ENCODE measurements at places on chromosomes 12 and 14. TPM values are rescaled to one million over a fixed set of nuclear protein-coding genes. Genes with fewer than 3 reads are reported as not detected.

DNA sequence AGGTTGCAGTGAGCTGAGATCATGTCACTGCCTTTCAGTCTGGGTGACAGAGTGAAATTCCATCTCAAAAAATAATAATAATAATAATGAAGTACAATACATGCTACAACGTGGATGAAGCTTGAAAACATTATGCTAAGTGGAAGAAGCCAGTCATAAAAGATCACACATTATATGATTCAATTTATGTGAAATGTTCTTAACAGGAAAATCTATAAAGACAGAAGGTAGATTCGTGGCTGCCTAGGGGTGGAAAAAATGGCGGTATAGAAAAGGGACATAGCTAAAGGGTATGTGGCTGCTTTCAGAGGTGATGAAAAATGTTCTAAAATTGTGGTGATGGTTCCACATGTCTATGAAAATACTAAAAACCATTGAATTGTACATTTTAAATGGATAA lies 41.0 kb upstream of the AMIGO2 start:
- peaks cover 27% of the 10 kb centered on the region for H3K36me3 ChIP-seq
- H3K27ac ChIP-seq, result peak overlapping the region; percentile 86
- peaks cover 30% of the 10 kb centered on the region for H3K4me1 ChIP-seq
- H3K4me3 ChIP-seq, result peak overlapping the region; percentile 38
- peak; percentile 54 for DNase-seq
- H3K27me3 ChIP-seq, result no peaks in the 10 kb centered on the region

FAR2 gene
- total RNA-seq, result 7.8 TPM

CCDC38 gene
- total RNA-seq, result 0.21 TPM

DNA sequence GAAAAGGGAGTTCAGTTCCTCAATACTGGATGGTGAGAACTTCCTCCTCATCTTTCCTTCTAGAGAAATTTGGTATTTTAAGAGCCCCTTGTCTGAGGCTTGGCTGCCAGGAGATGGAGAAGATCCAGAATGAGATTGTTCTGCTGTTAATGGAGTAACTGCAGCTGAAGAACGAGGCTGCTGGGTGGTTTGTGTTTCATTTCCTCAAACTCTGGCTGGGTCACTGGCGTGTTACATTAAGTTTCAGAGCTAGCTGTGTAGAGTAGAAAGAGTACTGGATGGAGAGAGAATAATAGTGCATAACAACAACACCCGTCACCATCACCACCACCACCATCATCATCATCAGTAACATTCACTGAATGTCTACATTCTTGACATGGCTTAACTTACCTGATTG lies 325.0 kb upstream of the TBX3 start:
- no peak overlapping the region for H3K27ac ChIP-seq
- no peak overlapping the region for H3K4me3 ChIP-seq
- H3K4me1 ChIP-seq, result no peaks in the 10 kb centered on the region
- no peak for DNase-seq

DNA sequence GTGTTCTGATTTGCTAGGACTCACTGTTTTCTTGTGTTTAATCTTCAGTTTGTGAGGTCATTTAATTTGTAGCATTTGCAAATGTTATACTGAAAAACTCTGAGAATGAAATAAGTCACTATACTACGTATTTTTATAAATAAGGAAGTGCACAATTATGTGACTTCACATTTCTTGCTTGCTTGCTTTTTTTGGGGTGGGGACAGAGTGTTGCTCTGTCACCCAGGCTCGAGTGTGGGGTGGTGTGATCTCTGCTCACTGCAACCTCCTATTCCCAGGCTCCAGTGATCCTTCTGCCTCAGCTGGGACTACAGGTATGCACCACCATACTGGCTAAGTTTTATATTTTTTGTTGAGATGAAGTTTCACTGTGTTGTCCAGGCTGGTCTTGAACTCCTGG lies 32.7 kb downstream of the RBM25 start:
- H3K27me3 ChIP-seq, result no peaks in the 10 kb centered on the region
- H3K36me3 ChIP-seq, result peaks cover 46% of the 10 kb centered on the region
- DNase-seq, result no peak
- H3K4me1 ChIP-seq, result peaks cover 4% of the 10 kb centered on the region

CLEC4D gene
- total RNA-seq, result not detected

DNA sequence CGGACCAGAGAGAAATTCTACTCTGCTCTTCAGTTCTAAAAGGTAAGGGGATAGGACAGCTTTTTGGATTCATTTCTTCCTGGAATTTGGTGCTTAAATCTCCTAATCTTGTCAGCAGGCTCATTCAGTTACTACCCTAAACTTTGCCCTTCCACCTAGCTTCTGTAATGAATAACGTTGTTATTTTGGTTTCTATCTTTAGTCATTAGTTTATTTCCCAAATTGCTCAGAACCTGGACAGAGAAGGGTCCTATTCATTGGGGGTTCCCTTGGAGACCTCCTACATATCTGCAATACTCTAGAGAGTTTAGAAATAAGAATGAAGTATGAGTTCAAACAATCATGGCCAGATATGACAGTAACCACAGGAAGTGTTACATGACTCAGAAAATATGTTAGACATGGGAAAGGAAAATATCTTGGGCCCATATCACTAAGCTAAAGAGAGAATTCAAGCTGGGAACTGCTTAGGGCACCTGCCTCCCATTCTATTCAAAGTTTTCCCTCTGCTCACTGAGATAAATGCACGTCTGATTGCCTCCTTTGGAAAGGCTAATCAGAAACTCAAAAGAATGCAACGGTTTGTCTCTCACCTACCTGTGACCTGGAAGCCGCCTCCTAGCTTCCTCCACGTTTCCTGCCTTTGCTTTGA lies 87.9 kb downstream of the GAS2L3 start:
- no peaks in the 10 kb centered on the region for H3K36me3 ChIP-seq
- H3K4me3 ChIP-seq, result no peak overlapping the region
- DNase-seq, result no peak
- no peak overlapping the region for H3K27ac ChIP-seq
- H3K27me3 ChIP-seq, result peaks cover 6% of the 10 kb centered on the region

DNA sequence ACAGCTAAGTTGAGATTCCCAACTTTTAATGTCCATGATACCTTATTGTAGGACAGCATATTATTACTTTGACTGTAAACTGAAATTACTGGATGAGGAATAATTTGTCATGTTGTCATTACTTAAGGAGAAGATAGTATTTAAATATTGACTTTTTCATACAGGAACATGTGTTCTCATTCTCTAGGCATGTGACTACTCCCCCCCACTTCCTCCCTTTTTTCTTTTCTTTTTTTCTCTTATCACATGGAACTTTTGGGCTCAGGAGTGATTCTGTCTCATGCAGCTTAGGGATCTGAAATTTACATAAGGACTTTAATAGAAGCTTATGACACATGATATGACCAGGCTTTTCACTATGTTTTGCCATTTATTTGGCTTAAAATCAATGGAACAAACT lies 127.7 kb upstream of the SLCO1C1 start:
- H3K27ac ChIP-seq, result no peak overlapping the region
- no peaks in the 10 kb centered on the region for H3K27me3 ChIP-seq
- H3K4me1 ChIP-seq, result no peaks in the 10 kb centered on the region
- H3K4me3 ChIP-seq, result no peak overlapping the region

DNA sequence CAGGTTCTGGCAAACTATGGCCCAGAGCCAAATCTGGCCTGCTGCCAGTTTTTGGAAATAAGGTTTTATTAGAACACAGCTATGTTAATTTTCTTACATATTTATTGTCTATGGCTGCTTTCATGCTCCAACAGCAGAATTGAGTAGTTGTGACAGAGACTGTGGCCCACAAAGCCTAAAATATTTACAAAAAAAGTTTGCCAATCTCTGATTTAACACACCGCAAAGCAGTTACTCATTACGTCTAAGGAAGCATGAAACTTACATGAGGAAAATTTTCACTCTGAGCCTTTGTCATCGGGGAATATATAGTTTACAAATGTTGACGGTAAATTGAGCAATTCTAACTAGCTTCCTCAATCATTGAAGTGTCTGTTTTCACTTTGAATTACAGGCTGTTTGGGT lies 96.5 kb downstream of the UNC79 start:
- H3K27ac ChIP-seq, result no peak overlapping the region
- no peak overlapping the region for H3K4me3 ChIP-seq
- no peaks in the 10 kb centered on the region for H3K4me1 ChIP-seq
- no peak for DNase-seq

REC8 gene
- 25.6 TPM for total RNA-seq

GRCh38 chr12:80702889-80703805 lies 4.3 kb upstream of the MYF6 start:
- H3K36me3 ChIP-seq, result no peaks in the 10 kb centered on the region
- no peak overlapping the region for H3K27ac ChIP-seq
- H3K4me1 ChIP-seq, result no peaks in the 10 kb centered on the region
- DNase-seq, result no peak

DNA sequence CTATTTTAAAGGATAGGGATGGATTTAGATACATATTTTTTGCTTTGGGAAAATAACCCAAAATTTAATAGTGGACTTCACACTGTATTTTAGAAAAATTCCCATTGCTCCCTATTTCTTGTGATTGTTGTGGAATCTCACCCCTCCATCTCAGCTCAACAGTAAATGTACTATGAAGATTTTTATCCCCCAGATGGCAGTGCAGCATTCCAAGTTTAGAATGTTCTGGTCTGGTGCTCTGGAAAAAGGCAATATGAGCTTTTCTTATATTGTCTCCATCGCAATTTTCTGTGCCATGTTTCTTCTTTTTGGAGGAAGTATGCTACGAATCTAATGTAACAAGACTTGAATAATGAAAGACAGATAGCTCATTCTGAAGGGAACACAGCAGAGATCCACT lies 471.7 kb upstream of the SYT1 start:
- no peak overlapping the region for H3K4me3 ChIP-seq
- DNase-seq, result no peak
- H3K36me3 ChIP-seq, result no peaks in the 10 kb centered on the region
- no peaks in the 10 kb centered on the region for H3K27me3 ChIP-seq

- no peak overlapping the region for H3K4me3 ChIP-seq
- H3K4me1 ChIP-seq, result no peaks in the 10 kb centered on the region
- no peaks in the 10 kb centered on the region for H3K36me3 ChIP-seq
- no peaks in the 10 kb centered on the region for H3K27me3 ChIP-seq
Measured at GRCh38 chr12:114986178-114986714, 302.3 kb upstream of the TBX3 start.

OTOGL gene
- total RNA-seq, result not detected

- H3K4me3 ChIP-seq, result no peak overlapping the region
- H3K27me3 ChIP-seq, result no peaks in the 10 kb centered on the region
- no peaks in the 10 kb centered on the region for H3K4me1 ChIP-seq
- no peaks in the 10 kb centered on the region for H3K36me3 ChIP-seq
- no peak overlapping the region for H3K27ac ChIP-seq
Measured at GRCh38 chr12:118544569-118544968, 168.2 kb downstream of the SUDS3 start.

DNA sequence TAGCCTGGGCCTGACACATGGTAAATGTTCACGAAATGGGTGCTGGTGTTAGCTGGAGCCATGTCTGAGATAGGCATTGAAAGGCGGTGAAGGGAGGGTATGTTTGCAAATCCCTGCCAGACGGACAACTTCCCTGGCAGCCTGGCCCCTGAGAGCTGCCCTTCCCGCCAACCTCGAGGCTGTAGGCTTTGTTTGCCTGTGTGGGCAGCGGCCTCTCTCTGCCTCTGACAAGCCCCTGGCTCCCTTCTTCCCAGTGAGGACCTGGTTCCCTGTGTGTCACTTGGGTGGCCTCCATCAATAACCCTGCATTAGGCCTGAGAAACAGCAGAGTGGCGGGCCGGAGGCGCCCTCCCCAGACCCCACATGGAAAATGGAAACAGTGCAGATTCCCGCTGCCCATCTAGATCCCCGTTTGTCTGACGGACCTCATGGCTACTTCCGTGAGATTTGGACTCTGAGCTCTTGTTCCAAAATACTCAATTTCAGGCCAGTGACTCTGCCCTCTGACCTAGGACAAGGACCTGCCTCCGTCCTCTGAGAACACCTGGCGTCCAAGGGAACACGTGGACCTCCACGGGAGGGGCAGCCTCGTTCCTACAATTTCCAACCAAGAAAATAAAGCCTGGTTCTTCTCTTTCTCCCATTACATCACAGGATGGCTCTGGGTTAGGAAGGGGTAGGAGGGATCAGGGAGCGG lies 325.5 kb downstream of the DPF3 start:
- DNase-seq, result no peak
- no peak overlapping the region for H3K27ac ChIP-seq
- H3K4me3 ChIP-seq, result no peak overlapping the region
- no peaks in the 10 kb centered on the region for H3K4me1 ChIP-seq
- no peaks in the 10 kb centered on the region for H3K27me3 ChIP-seq
- H3K36me3 ChIP-seq, result no peaks in the 10 kb centered on the region

PROX2 gene
- total RNA-seq, result 0.11 TPM

DNA sequence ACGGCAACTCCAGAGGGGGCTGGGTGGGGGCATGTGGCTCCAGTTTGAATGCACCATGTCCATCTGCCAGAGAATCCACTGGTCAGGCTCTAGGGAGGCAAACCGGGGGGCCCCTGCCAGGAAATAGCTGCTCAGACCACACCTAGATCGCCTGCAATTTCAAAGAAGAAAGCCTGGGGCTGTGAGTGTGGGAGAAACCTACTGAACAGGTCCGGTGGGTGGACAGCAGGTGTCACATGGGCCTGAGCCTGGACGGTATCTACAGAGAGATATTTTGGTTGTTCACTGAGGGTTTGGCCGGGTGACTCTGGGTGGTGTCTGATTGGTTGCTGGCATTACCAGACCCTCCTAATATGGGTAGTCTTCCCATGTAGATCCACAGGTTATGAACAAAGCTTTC lies 32.0 kb downstream of the DAO start:
- H3K27me3 ChIP-seq, result peaks cover 2% of the 10 kb centered on the region
- no peak for DNase-seq
- no peak overlapping the region for H3K27ac ChIP-seq
- H3K36me3 ChIP-seq, result no peaks in the 10 kb centered on the region

DTX3 gene
- total RNA-seq, result 16.7 TPM

DNA sequence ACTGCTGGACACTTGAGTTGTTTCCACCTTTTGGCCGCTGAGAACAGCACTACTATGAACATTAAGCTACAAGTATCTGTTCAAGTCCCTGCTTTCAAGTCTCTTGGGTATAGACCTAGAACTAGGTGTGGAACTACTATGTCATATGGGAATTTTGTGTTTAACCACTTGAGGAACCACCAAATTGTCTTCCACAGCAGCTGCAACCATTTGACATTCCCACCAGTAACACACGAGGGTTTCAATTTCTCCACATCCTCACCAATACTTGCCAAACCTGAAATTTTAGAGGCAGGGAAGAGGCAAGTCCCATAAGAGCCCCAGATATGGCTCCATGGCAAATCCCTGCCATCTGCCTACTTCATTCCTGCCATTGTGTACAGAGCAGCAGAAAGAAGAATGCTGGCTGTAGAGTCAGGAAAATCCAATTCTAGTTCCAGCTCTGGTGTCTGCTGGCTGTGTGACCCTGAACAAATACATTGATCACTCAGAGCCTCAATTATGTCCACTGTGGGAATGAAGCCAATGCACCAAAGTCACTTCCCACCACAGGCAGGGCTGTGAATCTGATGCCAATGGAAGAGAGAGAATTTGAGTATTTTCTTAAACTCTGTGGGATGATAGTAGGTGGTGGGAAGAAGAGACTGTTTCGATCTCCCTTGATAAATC lies 17.8 kb downstream of the PITPNM2 start:
- peaks cover 3% of the 10 kb centered on the region for H3K36me3 ChIP-seq
- no peak for DNase-seq
- H3K27ac ChIP-seq, result no peak overlapping the region
- H3K4me3 ChIP-seq, result no peak overlapping the region
- H3K27me3 ChIP-seq, result no peaks in the 10 kb centered on the region
